ENCODE measurements at places on chromosomes 3 and 15.

GRCh38 chr15:101017093-101017754 is 98.1 kb downstream of the LRRK1 start:
- DNase-seq = no peak

DNA sequence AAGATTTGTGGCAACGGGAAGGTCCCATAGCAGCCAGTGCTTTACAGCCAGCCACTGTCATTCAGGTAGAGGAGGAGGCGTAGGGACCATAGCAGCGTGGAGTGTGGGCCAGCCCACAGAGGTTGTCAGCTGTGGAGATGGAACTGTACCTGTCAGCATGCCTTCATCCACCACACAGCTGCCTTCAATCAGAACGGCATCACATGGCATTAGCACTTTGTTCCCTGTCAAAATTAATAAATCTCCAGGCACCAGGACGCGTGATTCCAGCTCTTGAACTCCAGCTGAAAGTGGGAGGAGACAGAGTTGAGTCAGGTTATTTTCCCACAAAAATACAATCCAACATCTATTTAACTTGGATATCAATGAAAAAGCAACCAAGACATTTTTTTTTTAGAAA is 84.0 kb downstream of the ATP13A4 start:
- DNase-seq = no peak

DNA sequence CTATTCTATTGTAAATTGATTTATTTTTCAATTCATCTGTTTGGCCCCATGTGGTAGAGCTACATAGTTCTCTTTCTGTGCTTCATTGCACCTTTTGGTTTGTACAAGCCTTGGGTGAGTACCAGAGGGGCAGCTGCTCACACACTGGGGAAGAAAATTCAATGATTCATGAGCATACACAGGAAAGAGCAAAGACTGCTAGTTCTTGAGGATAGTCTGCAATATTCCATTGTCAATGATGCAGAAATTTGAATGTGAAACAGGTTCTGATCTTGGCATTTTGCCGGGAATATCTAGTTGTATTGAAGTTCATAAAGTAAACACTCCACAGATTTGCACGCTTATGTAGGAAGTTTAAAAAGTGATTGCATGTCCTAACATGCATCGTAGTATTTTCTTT is 304.6 kb downstream of the NAALADL2 start:
- DNase-seq = no peak

GRCh38 chr3:145450018-145450682 is 710.8 kb downstream of the PLOD2 start:
- DNase-seq = no peak

DNA sequence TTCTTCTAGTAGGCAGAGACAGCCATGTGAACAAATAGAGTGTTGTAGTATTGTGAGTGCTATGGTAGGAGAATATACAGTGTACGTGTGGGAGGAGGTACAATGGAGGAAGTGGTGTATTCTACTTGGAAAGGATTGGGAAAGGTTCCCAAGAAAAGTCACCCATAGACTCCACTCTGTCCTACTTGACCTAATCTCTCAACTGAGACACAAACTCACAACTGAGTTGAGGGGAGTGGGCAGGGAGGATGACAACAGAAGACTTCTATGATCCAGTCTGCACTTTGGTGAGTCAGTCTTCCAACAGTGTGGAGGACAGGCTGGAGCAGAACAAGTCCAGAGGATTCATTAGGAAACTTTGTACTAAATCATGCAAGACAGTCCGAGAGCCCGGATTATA is 28.8 kb upstream of the AQP9 start:
- peak; percentile 94 for DNase-seq

GRCh38 chr3:10549617-10550230 is 44.3 kb upstream of the ATP2B2 start:
- peak; percentile 34 for DNase-seq

- DNase-seq = no peak
Measured at GRCh38 chr3:139460076-139460475, 16.2 kb downstream of the RBP2 start.

GRCh38 chr3:137998121-137999042 is 11.6 kb upstream of the CLDN18 start:
- DNase-seq = no peak

DNA sequence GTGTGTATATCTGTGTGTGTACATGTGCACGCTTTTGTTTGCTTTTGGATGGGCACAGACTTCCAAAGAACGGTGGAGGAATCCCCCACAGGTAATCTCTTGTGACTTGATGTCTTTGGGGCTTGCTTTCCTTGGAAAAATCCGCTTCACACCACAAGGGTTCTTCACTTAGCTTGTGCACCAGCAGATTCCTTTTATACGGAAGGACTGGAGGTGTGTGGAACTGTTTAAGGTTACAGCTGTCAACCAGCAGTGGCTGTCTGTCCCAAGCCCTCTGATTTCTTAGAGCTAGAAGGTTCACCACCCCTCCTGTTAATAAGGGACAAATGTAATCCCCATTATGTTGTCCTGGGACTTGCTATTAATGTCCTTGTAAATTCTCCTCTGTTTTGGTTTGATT is 193.5 kb downstream of the ITPR1 start:
- DNase-seq = no peak

DNA sequence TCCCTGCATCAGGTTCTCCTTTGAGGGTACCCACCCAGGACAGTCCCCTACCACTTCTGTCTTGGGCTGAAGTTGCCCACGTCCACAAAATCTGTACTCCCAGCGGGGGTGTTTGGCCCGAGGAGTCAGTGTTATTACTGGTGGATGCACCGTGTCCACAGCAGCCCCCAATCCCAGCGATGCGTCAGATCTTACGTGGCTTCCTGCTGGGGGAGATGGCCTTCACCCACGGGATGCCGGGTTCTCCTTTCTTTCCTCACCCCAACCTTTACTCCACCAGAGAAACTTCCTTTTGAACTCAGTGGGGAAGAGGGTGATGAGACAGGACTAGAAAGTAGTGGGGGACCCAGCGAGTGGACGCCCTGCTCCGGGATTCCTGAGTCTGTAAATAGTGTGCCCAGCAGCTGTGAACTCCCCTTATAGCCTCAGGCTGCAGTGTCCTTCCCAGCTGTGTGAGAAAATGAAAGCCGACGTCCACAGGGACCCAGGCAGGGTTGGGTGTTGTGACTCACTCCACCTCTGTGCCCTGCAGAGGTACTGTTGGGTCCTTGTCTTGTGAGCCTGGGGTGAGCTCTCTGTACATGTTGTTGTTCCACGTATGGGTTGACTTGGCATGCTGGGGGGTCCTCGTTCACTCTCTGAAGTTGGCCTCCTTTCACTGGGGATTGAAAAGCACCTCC is 31.5 kb downstream of the CRTAP start:
- peak; percentile 40 for DNase-seq

DNA sequence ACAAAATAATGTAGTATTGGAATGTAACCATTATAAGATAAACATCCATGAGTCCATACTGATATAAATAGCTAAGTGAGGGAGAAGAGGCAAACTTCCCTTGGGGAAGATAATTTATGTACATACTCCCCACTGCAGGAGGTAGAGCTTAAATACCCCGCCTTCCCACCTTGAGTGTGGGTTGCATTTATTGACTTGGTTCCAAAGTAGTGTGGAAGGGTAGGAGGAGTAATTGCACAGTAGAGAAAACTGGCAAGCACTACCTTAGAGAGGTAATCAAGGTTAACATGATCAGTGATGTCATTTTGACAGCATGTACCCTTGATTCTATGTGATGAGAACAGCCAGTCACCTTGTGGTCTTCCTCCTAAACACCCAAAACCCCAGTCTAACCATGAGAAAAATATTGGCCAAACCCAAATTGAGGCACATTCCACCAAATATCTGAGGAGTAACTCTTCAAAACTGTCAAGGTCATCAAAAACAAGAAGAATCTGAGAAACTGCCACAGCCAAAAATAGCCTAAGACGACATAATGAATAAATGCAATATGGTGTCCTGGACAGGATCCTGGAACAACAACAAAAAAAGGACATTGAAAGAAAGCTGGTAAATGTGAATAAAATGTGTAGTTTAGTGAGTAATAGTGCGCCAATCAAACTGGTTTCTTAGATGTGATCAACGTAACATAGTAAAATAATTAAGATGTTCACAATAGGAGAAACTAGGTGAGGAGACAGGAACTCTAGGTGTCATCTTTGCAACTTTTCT is 774 bp upstream of the CNOT10 start:
- no peak for DNase-seq

DNA sequence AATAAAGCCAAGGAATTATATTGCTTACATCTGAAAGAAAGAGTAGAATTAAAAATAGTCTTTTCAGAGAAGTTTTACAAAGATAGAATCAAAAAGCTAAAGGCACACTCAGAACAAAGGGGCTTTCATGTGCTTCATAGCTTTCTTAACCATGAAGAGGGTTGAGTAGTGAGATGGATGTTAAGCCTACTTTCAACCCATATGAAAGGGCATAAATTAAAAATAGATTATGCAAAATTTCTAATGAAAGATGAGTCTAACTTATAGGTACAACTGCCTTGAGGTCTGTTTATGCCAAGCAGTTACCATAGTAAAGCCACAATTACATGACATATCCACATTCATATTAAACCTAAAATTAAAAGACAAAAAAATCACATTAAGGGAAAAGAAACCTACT is 223.3 kb upstream of the ARHGEF26 start:
- DNase-seq = no peak

GRCh38 chr3:9938966-9939365 is 5.3 kb downstream of the CRELD1 start:
- DNase-seq = no peak

DNA sequence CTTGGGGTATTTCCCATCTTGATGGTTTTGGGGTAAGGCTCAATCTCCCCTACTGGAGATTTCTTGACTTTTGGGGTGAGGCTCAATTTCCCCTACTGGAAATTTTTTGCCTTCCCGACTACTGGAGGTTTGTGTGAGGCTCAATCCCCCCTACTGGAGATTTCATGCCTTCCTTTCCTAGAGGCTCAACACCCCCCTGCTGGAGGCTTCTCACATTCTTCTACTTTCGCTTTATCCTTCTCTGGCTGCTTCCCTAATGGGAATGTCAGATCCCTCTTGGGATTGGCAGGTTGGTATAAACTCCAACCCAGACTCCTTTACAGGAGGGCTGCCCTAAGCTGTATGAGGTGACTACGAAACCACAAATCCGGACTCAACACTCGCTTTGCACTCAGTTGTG is 49.2 kb downstream of the KATNBL1 start:
- DNase-seq = no peak

- DNase-seq = no peak
Measured at GRCh38 chr3:72427624-72428023, 420.6 kb downstream of the SHQ1 start.

DNA sequence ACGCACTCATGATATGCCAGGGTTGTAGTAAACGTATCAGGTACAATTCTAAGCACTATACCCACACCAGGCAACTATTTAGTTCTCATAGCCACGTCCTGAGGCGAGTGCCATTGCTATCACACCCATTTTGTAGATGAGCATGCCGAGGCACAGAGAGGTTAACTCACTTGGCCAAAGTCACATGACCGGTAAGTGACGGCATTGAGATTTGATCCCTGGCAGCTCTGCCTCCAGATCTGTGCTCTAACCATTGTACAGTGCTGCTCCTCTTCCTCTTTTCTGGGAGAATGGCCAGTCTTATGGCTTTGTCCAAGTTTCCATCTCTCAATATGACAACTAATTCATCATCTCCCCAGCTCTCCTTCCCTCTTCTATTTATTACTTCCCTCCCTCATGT is 18.9 kb upstream of the ATP2B2 start:
- no peak for DNase-seq

DNA sequence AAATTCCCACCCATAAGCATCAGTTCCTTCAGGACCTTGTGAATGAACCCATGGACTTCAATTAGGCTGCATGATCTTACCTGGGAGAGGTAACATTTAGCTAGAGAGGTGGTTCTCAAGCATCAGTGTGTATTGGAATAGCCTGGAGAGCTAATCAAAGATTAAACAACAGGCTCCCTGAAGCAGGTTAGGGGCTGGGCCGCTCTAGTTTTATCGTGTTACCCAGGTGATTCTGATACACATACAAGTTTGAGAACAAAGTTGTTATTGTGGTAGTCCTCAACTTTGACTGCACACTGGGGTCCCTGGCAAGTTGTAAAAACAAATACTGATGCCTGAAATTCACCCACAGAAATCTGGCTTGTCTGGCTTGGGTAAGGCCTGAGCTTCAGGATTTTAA is 31.2 kb downstream of the MYH15 start:
- DNase-seq = no peak

GRCh38 chr3:157618886-157619285 is 115.7 kb upstream of the VEPH1 start:
- no peak for DNase-seq

DNA sequence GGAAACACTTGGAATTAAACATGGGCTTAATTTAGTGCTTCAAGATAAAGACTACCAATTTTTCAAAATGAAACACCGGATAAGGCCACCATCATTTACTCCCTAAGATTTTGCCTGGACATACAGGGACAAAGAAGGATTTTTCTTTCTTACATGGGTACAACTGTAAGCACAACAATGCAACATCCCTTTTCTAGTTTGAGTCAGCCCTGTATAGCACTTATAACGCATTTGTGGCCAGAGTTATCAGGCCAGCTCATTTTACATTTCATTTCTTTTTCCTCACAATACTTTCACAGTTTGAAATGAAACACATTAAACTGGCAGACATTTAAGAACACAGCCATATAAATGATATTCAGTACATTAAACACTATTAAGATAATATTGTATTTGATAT is 9.8 kb upstream of the SUCNR1 start:
- no peak for DNase-seq

DNA sequence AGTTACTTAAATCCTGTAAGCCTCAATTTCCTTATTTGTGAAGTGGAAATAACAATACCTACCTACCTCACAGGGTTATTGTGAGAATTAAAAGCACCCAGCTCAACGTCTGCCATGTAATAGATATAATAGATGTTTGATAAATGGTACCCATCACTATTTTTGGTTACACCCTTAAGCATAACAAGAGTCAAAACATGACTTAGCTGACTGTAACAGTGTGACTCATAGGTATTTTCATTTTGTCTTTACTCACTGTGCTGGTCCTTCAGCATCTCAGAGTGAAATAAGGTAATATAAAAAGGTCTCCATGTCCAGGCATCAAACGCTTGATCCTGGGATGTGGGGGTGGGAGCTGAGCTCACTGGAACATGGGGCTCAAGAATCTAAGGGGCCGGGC is 3.1 kb downstream of the CPLX3 start:
- DNase-seq = no peak

GRCh38 chr15:92677999-92678398 is 22.4 kb upstream of the FAM174B start:
- peak; percentile 15 for DNase-seq

DNA sequence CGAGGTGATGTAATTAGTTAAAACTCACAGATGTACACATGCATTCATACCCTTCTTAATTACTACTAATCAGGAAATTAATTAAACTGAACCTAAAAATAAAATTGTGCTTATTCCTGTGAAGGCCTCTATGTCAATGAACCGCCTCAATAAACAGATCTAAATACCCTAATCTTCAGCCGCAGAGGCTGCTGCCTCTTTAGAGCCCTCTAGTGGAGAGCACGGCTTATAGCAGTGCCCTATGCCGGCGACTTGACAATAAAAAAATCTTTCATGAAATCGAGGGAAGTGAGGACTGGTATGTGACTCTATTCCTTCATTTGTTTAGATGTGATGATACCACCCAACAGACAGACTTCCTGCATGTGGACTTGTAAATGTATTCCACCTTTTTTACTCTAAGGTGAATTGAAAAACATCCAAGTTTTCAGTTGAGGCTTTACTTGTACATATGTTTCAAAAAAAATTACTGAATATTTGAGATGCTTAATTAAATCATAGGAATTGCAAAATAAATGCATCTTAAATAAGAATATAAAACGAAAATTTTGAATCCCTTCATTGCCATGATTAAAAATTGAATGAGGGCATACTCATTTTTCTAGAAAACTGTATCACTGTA is 8.3 kb upstream of the EPHA3 start:
- DNase-seq = peak; percentile 52

- no peak for DNase-seq
Measured at GRCh38 chr3:184169896-184170875, 4.5 kb upstream of the AP2M1 start.

Measured in inflammatory macrophage (primary cell).